Stimulated activated CD8-positive, alpha-beta memory T cell treated with anti-CD3 and anti-CD28 coated beads, Interleukin-7, amount 100 ng/mL, for 24 hours (primary cell): ENCODE measurements at places on chromosomes 11 and 22.

DNA sequence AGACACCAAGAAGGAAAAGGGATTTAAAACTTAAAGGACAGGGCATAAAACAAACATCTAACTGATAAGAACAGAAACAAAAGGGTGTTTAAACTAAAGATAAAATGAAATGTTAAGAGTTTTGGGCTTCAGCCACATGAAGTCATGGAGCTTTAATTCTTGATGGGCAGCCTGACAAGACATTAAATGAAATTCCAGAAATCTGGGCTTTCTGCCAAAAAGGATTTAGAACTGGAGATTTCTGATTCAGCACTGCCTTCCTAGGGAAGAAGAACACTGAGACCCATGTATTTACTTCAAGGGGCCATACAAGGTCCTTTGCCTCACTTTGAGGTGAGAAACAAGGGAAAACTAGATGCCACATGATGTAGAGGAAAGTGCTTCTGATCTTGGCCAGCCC lies 355.9 kb upstream of the RAG2 start:
- DNase-seq, result no peak

GRCh38 chr11:68783216-68783821 lies 32.0 kb upstream of the TESMIN start:
- DNase-seq, result no peak

- DNase-seq, result no peak
Observed at GRCh38 chr11:11982975-11983374, 25.5 kb downstream of the DKK3 start.

- no peak for DNase-seq
Observed at GRCh38 chr11:704781-705645, 1.0 kb upstream of the EPS8L2 start.

DNA sequence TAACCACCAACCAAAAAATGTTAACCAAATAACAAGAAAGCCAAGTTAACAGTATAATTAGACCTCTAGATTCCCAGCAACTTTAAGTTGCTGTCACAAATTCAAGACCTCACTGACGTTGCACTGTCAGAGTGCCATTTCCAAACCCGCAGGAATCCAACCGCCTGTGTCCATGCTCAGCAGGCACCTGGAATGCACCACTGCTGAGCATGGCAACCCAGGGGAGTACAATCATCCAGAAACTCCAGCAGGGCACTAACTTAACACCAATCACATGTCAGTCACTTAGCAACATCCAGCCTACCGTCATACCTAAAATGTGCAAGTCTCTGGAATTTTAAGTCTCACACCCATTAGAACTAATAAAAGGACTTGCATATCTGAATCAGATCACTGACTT lies 48.8 kb downstream of the SMCO4 start:
- no peak for DNase-seq

GRCh38 chr11:78654071-78654470 lies 79.4 kb upstream of the NARS2 start:
- no peak for DNase-seq

GRCh38 chr11:133978794-133979193 lies 22.0 kb upstream of the IGSF9B start:
- no peak for DNase-seq

DNA sequence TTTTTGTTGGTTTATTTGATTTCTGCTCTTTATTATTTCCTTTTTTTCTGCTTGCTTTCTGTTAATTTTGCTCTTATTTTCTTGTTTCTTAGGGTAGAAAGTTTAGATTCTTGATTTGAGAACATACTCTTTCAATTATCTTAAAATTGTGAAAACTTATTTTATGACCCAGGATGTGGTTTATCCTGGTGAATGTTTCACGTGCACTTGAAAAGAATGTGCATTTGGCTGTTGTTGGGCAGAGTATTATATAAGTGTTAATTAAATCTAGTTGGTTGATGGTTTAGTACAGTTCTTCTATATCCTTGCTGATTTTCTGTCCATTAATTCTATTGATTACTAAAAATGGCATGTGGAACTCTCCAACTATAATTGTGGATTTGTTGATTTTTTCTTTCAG lies 66.9 kb upstream of the NARS2 start:
- DNase-seq, result no peak
